ENCODE measurements at places on chromosomes 1 and 21. TPM values are rescaled to one million over a fixed set of nuclear protein-coding genes. Genes with fewer than 3 reads are reported as not detected.
A peak's percentile ranks its signal among the peaks of the same experiment; 100 is the strongest.

Gene HOOK1
- total RNA-seq, result 12.9 TPM

- no peak for DNase-seq
Observed at GRCh38 chr1:6668503-6668902, 33.1 kb downstream of the DNAJC11 start.

DNA sequence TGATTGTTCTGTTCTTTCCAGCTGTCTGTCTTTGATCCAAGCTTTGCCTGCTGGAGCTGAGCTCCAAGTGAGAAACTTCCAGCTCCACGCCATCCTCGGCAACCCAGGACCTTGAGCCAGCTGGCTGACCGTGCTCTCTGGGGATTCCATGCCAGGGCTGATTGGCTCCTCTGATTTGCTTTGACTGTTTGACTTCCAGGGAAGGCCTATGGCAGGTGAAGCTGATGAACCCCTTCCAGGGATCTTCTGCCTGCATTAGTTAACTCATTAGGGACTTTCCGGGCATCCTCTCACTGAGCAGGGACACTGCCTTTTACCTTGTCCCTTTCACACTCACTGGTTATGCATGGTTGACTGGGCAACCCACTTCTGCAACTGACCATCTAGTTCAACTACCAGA is 406.1 kb downstream of the RPS6KC1 start:
- no peak for DNase-seq

DNA sequence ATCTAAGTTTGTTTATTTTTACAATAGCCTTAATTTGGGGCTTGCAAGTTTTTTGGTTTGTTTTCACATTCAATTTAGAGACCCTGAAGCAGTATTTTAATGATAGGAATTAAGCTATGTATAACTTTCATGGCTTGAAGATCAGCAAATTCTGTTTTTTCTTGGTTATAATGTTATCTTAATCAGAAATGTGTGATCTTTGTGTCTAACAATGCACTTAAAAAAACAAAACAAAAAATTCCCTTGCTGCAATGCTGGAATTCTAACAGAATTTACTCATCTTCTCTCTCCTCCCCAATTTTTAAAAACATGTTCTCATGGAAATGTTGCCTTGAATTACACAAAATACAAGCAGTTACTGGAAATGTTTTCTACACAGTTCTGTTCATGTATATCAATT is 113.1 kb downstream of the OLFML2B start:
- DNase-seq, result no peak

DNA sequence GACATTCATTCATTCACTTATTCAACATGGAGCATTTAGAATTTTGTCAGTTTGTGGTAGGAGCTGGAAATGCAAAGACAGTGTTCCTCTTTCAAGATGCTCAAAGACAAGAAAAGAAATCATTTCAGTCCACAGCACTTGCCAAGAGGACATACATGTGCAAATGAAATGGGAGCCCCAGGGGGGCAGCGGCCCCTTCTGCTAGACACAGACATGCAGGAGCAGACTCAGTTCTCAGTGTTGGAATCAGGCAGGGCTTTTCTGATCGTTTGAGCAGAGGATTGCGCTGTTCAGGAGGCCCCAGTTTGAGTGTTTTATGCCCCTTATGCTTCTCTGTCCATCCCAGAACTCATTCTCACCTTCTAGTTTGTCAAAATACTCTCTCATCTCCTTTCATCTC is 35.6 kb upstream of the VASH2 start:
- no peak for DNase-seq

Gene AGMAT
- total RNA-seq, result 13.9 TPM

DNA sequence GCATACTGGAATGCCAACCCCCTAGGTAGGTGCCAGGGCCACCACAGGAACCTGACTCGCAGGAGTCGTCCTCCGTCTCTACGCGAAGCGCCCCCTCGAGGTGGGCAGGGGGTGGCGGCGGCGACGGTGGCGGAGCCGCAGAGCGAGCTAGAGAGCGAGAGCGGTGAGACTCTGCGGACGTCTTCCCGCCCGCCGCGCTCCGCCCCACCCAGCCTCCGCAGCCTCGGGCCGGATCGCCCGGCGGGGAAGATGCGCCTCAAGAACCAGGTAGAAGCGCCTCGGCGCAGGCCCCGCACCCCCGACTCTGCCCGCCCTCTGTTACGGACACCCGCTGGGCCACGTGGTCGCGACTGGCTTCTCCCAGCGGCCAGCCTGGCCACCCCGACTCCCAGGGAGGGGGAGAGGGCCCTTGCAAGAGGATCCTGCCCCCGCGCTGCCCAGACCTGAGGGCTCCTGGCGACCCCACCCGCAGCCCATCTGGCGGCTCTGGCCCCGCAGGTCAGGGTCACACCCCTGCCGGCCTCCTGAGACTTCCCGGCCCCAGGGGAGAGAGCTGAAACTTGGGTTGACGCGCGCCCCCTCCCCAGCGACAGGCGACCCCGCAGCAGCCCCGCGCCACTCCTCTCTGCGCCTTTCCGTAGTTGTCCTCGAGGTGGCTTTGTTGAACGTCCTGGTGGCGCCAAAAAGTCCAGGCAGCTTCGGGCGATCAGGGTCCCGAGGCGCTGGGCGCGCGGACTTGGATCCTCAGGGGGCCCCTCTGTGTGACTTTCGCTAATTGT is 24.4 kb upstream of the AGBL4 start:
- DNase-seq, result peak; percentile 23

DNA sequence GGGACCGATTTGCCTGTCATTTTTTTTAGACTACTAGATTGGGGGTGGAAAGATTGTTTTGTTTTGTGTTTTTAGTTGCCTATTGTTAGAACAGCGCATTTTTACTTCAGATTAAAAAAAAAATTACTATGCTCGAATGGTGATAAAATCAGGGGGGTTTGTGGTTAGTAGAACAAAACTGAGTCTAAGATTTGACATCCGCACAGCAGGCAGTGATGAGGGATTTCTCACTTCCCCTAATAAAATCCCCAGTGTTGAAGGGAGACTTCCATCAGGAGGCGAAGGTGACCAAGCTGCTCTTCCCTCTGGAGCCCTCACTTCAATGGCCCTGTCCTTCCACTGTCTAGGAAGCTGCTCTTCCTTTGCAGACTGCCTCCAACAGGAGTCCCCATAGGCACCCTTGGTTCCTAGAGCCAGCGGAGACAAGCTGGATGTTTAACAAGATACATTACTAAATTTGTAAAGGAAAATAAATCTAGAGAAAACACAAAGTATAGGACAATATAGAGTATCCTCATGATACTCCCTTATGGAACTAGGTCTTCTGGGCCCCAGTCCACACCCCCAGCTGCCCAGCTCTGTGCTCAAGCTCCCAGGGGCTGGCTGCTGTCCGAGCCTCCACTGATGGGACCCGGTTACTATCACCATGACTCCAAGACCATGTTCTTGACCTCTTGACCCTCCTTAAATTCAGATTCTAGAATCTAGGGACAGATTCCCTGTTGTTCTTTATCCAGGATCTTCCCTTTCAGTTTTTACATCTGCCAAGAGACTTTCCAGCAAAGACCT is 31.0 kb downstream of the TENT5C start:
- no peak for DNase-seq

Gene CLCA1
- not detected for total RNA-seq

- no peak for DNase-seq
Observed at GRCh38 chr1:54499097-54499359, 49.0 kb upstream of the ACOT11 start.

DNA sequence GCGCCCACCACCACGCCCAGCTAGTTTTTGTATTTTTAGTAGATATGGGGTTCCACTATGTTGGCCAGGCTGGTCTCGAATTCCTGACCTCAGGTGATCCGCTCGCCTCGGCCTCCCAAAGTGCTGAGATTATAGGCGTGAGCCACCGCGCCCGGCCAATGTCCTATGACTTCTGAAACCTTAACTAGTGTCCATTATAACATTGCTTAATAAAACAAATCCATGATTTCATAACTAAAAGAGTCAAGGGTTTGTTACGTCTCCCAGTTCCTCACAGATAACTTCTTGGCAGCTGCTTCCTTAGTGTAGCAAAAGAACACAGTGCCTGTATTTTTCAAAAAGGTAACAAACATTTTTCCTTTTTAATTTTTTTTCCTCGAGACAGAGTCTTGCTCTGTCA is 53.6 kb downstream of the FBXO42 start:
- no peak for DNase-seq

Gene CFHR5
- not detected for total RNA-seq

- peak; percentile 48 for DNase-seq
Observed at GRCh38 chr1:180231506-180231921, 1.4 kb downstream of the LHX4 start.

- DNase-seq, result no peak
Observed at GRCh38 chr1:78146205-78146771, 100.5 kb downstream of the GIPC2 start.

GRCh38 chr1:9107136-9107535 is 21.8 kb downstream of the GPR157 start:
- DNase-seq, result no peak

GRCh38 chr21:42423685-42424084 is 20.0 kb downstream of the UBASH3A start:
- DNase-seq, result no peak

DNA sequence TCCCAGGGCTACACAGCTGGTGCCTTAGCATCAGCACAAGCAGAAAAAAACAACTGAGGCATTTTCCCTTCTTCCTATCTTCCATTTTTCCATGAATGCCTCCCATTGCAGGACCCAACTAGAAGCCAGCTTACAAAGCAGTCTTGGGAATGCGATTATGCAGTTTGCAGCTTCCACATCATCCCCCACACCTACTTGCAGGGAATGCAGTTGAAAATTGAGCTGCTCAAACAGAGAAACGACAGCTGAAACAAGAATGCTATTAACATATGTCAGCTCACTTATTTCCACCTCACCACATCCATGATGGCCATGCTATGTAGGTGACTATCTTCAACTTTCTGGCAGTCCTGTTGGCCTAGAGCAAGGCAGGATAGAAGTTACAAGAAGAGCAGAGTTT is 150.6 kb upstream of the KCTD3 start:
- DNase-seq, result no peak

Gene RUNX3
- total RNA-seq, result 153 TPM

DNA sequence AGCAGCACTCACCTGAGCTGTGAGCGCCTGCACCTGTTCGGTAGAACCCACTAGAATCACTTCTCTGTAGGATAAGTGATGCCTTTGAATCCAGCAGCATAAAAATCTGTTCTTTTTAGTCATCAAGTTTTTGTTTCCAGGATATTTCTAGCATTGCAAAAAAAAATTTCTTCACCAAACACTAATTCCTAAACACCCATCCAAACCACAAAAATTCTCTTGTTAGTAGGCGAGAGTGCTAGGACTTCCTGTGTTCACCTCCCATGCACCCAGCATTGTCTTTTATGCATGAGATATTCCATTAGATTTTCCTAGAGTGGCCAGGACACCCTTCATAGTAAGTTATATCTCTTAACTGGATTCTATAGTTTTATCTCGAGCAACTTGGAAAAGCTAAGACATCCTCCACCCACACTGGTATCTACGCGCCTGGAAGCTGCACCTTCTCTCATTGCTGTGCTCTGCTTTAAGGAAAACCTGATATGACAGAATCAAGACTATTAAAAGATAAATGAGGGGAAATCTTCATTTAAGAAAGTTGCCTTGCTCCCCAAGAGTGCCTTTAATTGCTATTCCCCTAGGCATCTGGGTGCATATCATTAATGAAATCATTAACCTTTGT is 12.3 kb downstream of the SERTAD4 start:
- DNase-seq, result no peak

Gene LRRC39
- 0.64 TPM for total RNA-seq

Gene PTPRC
- 495 TPM for total RNA-seq

DNA sequence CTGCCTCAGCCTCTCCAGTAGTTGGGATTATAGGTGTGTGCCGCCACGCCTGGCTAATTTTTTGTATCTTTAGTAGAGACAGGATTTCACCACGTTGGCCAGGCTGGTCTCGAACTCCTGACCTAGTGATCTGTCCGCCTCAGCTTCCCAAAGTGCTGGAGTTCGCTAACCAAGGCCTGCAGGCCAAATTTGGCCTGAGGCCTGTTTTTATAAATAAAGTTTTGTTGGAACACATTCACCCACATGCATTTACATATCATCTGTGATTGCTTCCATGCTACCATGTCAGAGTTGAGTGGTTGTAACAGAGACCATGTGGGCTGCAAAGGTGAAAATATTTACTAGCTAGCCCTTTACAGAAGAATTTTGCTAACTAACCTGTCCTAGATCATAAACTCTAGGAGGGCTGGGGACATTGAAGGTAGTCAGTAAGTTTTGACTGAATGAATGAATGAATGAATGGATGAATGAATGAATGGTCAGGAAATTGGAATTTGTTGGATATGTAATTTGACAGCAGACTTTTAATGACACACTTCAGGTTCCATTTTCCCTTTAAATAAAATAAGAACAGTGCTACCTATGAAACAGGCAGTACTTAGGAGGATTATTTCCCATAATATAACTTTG is 38.4 kb downstream of the ROR1 start:
- DNase-seq, result no peak

GRCh38 chr1:219398815-219399396 is 214.0 kb downstream of the ZC3H11B start:
- DNase-seq, result no peak

DNA sequence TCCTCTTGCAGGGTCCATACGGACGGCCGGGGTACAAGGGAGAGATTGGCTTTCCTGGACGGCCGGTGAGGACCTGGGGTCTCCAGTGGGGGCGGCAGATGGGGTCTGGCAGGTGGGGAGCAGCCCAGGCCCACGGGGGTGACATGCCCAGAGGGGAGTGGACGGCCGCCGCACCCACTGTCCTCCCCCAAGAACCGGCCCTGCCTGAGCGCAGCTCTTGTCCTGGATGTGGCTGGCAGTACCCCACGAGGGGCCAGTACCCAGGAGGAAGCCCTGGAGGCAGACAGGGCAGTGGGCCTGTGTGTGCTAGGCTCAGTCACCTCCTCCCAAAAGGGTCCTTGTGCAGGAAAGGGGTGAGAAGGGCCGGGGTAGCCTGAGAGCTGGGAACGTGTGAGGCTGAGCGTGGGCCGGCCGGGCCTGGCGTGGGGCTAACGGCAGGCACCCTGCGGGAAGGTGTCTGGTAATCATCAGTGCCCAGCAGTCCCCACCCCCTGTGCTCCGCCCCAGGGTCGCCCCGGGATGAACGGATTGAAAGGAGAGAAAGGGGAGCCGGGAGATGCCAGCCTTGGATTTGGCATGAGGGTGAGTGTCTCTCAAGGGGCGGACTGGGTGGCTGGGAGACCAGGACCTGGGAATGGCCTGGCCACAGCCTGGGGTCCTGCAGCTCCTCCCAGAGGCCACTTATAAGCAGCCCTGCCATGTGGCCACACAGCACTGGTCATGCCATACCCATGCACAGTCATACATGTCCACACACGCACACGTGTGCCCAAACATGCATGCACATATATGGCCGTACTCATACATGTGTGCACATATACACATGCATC is 47.2 kb downstream of the SLC19A1 start:
- no peak for DNase-seq

- peak; percentile 15 for DNase-seq
Observed at GRCh38 chr1:237873487-237874211, 17.1 kb downstream of the ZP4 start.

- no peak for DNase-seq
Observed at GRCh38 chr1:221781102-221781755, 39.3 kb upstream of the DUSP10 start.

All from activated CD4-positive, alpha-beta memory T cell treated with anti-CD3 and anti-CD28 coated beads for 36 hours (primary cell).